ENCODE measurements at places on chromosomes 12 and 14.

GRCh38 chr12:112314981-112315380, 67.2 kb downstream of the HECTD4 start:
- DNase-seq, result no peak

DNA sequence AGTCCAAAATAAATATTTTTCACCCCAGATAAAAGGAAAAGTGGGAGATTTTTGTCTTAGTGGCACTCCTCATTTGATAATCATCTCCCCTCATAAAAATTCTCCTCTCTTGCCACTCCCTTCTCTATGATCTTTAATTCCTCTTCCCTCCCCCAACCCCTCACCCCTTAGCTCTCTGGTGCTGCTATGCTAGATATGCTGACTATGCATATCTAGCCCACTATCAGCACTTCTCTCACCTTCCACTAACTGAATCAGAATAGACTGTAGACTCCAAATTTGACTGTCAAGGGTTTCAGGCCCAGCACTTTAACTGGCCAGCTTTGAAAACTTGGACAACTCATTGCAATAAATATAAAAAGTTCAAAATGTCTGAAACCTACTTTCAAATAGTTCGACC, 254.2 kb downstream of the ETNK1 start:
- DNase-seq, result no peak

DNA sequence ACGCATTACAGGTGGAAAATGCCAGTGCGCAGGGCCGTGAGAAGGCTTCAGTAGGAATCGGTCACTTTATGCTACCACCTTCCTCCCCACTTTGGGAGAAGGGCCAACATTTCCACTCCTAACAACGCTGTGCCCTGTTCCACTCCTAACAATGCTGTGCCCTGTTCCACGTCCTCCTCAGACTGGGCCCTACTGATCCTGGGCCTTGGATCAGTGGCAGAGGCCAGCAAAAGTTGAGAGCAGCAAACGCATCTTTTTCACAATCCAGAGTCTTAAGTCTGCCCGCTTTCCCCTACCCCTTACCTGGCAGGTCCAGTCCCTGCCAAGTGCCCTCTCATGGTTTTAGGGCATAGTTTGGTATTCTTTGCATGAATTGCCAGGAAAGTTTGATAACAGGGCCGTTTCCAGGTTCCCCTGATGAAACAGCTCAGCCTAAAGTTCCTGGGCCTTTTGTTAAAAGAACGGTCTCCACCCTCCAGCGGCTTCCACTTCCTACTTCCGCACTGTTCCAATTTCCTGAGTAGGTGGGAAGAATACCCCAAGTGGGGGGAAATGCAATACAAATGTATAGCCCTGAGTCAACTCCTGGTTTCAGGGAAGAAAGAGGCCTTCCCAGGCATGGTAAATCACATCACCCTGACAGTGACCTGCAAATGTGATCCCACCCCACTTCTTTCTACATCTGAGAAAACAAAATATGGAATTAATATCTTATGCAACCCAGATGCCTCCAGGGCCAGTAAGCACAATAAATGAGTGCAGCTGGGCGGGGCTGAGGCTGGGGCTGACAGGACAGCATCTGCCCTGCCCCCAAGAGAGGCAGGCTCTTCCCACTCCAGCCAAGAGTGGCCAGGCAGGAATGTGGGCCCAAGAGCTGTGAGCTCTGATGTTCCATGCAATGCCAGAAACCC, 15.0 kb downstream of the KCTD10 start:
- DNase-seq, result no peak

DNA sequence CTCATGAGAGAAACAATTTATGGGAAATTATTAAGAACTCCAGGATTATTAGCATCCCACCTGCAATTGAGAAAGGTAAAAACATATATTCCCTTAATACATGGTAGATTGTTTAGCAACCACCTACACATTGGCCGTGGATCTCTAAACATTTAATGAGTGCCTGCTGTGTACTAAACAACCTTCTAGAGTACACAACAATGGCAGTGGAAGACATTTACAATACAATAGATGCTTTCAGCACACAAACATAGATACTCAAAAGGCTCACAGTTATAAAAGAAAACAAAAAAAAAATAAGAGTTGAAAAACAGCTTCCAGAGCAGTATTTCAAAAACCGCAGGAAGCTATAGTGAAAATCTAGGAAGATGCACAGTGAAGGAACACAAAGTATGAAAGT, 382.9 kb downstream of the SYT1 start:
- DNase-seq, result no peak

- DNase-seq, result no peak
Measured at GRCh38 chr14:54564868-54565784, 1.8 kb upstream of the SAMD4A start.

GRCh38 chr14:94354638-94355185, 31.6 kb upstream of the SERPINA6 start:
- DNase-seq, result no peak

- peak; percentile 41 for DNase-seq
Measured at GRCh38 chr14:102774391-102775153, 2.7 kb upstream of the TRAF3 start.

- DNase-seq, result no peak
Measured at GRCh38 chr12:10163084-10163483, 8.8 kb downstream of the OLR1 start.

GRCh38 chr12:75360920-75361319, 26.4 kb downstream of the GLIPR1L1 start:
- no peak for DNase-seq

DNA sequence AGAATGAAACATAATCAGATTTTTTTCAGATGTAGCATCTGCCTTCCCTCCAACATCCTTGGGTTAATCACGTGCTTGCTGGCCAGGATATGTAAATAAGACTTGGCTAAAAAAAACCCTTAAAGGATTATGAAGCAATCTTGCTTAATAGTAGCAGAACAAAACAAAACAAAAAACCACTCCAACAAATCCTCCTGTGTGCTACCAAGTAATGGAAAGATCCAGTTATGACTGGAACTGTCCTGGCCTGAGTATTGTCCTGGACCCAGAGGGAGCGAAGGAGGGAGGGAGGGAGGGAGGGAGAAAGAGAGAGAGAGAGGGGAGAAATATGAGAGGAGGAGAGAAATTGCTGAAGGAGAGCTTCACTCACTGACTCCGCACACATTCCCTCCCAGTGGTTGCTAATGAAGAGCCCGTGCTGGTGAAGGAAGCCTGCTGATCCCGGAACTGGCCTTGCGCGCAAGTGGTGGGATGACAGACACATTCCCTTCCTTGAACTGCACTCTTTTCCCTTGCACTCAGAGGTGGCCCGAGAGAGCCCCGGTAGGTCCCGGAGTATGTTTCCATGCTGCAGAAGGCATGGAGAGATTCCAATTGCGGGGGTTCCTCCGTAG, 57.2 kb downstream of the HMGA2 start:
- DNase-seq, result no peak

DNA sequence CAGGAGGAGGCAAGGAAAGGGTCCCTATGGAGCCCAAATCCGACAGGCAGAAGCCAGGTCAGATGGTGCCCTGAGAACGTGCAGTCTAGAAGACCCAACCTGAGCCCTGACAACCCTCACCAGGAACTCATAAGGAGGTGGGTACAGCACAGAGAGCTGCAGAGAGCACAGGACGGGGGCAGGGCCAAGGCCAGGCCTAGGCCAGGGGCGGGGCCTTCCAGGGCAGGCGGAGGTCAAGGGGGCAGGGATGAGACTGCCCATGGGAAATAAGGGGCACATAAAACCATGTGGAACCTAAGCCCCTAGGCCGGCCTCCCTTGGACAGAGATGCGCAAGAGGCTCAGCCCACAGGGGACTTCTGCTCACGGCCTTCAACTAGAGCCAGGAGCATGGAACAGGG, 45.1 kb downstream of the SSH1 start:
- no peak for DNase-seq

DNA sequence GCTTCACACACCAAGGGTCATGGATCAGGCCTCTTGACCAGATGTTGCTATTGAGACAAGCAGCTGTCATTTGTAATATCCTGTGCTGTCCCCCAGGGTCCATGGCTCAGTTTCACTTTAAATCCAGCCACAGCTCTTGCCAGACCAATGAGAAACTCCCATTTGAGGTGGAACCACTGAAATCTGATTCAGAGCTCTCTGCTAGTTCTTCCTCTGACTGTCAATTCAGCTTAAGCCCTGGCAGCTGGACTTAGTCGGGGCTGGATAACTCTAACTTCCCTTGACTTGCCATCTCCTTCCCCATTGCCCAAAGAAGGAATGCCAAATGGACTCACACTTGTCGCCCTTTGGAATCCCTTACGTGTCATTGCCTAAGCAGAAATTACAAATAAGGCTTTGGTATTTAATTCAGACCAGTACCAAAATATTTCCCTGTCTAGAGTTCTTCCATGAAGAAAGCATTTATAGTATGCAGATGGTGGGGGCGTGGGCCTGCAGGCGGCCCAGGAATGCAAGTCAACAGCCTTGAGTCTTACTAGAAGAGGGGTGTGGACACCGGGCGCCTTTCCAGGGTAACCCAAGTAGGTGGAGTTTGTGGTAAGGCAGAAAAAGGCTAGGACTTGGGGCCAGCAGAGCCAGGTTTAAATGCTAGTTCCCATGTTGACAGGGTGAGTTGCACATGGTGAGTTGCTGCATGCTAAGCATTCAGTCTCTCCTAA, 96.9 kb upstream of the TMPO start:
- DNase-seq, result no peak

- DNase-seq, result no peak
Measured at GRCh38 chr14:91545946-91546716, 36.0 kb upstream of the PPP4R3A start.

DNA sequence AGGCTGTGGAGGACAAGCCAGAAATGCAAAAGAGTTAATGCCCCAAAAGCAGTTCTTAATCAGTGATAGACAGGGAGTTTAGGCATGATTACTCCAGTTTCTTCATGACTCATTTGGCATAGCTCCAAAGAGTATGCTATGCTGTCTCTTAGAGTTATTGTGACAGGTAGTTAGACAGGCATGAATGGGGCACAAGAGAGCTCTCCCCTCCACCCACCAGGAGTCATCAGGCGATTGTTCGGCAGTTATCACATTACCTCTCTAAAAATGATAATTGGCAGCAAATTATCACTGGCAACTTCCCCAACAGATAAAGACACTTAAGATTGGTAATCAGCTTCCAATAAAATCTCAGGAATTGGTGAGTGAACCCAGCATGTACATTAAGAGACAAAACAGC, 320.1 kb downstream of the DAD1 start:
- no peak for DNase-seq

- DNase-seq, result no peak
Measured at GRCh38 chr14:98168211-98168985, 1103.6 kb downstream of the BCL11B start.

- DNase-seq, result no peak
Measured at GRCh38 chr12:49702009-49702408, 5.2 kb downstream of the FMNL3 start.

DNA sequence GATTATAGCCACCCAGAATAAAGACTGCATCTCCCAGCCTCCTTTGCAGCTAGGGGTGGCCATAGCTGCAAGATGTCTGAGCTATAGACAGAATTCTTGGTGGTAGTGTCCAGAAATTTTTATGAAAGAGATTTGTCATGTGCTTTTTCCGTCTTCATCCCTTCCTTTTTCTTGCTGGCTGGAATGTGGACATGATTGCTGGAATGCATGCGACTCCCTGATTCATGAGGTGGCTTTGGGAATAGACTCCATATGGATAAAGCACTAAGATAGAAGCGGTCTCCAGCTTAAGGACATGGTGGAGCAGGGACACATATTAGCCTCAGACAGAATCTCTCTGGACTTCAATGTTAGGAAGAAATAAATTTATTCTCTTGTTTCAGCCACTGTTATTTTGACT, 10.0 kb upstream of the HSPB8 start:
- DNase-seq, result no peak

DNA sequence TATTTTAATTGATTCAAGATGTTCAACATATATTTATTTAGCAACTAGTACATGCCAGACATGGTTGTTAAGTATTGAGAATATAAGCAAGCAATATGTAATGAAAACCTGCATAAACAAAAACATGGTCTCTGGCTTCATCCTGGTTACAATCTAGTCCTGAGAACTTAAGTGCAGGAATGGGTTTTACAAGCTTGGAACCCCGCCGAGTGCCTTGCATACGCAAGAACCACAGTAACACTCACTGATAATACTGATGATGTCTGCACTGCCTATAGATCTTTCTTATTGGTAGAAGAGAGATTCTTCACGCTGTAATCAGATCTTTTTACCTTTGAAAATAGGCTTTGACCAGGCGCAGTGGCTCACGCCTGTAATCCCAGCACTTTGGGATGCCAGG, 22.9 kb upstream of the CALM1 start:
- DNase-seq, result no peak

- DNase-seq, result no peak
Measured at GRCh38 chr14:28673056-28673455, 93.5 kb upstream of the FOXG1 start.

DNA sequence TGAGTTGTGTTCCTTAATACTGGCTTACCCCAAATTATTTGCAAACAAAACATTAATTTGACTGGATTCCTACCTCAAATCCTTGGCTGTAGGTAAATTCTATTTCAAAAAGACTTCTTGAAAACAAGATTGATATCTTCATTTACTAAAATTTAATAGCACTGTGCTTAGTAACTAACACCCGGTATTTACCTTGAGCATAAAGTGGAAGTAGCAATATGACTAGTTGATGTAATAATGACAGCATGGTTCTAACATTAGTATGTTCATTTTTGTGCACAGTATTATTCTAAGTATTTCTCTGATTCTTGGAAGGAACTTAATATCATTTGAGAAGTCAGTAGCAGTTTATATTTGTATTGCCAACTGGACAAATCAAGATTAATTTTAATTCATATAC, 96.8 kb downstream of the PPHLN1 start:
- no peak for DNase-seq

GRCh38 chr12:104687823-104688573, 231.2 kb downstream of the CHST11 start:
- no peak for DNase-seq

GRCh38 chr14:20198991-20199390, 8.3 kb downstream of the OR11G2 start:
- no peak for DNase-seq

GRCh38 chr14:90296641-90297040, 35.1 kb downstream of the NRDE2 start:
- DNase-seq, result no peak

DNA sequence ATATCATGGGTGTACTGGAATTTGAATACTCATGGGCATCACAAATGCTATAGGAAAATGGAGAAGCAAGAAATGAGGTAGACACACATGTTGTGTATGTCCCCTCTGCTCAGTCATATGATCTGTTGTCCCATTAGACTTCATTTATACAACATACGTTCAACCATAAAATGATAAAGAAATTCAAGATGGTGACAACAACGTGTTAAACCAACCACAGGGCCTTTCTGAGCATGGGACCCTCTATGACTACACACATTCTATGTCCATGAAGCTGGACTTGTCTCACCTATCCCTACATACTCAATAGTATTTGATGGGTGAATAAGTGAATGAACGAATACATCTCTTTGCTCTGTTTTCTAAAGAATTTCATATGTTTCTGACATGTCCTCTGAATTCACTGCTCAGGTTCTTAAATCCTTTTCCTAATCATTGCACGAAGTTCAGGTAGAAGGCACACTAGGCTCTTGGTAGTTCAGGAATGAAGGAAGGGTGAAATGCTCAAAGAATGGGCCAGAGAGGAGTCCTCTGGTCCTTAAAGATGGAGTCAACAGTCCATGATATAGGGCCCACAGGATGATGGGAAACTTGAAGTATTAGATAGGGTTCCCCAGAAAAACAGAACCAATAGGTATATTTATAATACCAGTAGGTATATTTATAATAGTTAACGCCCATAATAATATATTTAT, 105.7 kb upstream of the PPM1H start:
- DNase-seq, result no peak

Measured in NCI-H187 treated with DMSO at 0.1 percent for 48 hours (cell line).